ENCODE measurements at places on chromosomes 4 and X. TPM values are rescaled to one million over a fixed set of nuclear protein-coding genes. Genes with fewer than 3 reads are reported as not detected.

GRCh38 chr4:85500110-85500867, 25.3 kb downstream of the ARHGAP24 start:
- DNase-seq, result no peak

DNA sequence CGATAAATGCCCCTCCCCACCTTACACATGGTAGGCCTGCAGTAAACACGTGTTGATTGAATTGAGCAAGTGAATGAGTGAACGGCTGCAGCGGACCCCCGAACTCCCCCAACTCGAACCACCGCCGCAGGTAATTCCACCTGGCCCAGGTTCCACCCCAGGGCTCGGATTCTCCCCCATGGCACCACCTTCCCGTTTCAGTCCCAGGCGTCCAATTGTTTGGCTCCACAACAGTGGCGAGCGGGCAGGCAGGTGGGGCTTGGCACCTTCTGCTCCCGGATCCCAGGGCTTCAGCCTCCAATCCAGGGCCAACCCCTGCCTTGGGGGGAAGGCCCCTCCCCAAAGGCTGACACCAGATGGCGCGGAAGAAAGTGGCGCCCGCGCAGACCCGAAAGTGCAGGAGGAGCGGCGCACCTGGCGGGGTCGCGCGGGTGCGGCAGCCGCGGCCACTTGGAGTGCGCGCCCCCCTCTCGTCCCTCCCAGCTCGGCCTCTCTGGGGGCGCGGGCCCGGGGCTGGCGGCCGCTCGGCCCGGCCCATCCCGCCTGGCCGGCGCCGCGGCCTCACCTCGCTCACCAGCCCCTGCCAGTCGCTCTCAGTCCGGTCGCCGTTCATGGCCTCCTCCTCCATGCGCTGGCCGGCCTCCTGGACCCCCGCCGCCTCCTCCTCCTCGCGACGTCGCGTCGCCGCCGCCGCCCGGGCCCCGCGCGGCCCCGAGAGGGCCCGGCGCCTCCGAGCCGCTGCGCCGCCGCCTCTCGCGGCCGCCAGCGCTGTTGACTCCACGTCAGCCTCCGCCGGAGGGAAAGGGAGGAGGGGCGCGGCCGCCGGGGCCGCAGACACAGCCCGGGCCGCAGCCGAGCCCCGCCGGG, at the start of gene CCDC149:
Gene CCDC149, minus strand, starts transcription at position 791 of the 867 bp plus-strand sequence. Its CDS starts 178 bp downstream, at position 613.
- peak; percentile 80 for DNase-seq

- no peak for DNase-seq
These were observed 21.8 kb downstream of the MBNL3 start for GRCh38 chrX:132467026-132467425.

DNA sequence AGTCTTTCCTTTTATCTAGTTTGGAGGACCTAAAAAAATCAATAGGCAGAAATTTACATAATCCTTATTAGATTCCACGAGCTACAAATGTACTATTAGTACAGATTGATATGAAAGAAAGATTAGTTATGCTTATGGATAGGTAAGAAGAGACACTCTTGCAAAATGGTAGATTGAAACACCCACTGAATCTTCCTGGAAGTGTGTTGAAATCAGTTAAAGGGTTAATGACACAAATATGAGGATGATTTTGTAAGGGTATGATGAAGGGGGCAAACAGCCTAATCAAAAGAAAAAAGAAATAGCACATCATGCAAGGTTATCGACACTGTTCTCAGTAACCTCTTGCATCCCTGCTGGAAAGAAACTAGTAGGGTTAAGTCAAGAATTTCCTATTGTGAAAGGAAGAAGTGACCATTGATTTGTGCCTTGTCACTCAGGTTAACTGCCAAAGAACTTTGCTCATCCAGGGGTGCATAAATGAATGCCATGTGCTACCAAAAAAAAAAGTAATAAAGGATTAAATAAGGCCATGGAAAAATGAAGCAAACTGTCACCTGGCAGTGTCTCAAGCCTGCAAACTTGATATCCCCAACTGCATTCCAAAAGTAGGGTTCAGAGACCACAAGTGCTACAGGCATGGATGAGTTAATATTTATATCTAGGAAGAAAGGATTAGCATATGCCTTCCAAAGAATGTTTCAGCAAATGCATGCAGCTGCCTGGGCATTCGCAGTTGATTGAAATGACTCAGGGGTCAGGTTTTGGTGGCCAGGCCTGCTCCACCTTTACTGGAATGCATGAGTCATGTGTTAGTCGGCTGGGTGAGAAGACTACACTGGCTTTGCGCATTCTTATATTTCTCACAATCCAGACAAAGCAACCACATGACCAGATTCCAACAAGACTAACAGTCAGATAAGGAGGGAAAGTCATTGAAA, 78.3 kb upstream of the ATXN3L start:
- peak; percentile 80 for DNase-seq

TMSB15A gene
- 16.0 TPM for total RNA-seq

- DNase-seq, result peak; percentile 86
These were observed 102.5 kb upstream of the MID1 start for GRCh38 chrX:10722851-10723250.

SRPK3 gene
- 195 TPM for total RNA-seq

- DNase-seq, result no peak
These were observed 40.6 kb downstream of the RAB33A start for GRCh38 chrX:130212371-130212770.

GABRE gene
- 38.8 TPM for total RNA-seq

RRH gene
- total RNA-seq, result 0.18 TPM

GRCh38 chr4:106329041-106329618, 12.8 kb downstream of the AIMP1 start:
- peak; percentile 66 for DNase-seq

DNA sequence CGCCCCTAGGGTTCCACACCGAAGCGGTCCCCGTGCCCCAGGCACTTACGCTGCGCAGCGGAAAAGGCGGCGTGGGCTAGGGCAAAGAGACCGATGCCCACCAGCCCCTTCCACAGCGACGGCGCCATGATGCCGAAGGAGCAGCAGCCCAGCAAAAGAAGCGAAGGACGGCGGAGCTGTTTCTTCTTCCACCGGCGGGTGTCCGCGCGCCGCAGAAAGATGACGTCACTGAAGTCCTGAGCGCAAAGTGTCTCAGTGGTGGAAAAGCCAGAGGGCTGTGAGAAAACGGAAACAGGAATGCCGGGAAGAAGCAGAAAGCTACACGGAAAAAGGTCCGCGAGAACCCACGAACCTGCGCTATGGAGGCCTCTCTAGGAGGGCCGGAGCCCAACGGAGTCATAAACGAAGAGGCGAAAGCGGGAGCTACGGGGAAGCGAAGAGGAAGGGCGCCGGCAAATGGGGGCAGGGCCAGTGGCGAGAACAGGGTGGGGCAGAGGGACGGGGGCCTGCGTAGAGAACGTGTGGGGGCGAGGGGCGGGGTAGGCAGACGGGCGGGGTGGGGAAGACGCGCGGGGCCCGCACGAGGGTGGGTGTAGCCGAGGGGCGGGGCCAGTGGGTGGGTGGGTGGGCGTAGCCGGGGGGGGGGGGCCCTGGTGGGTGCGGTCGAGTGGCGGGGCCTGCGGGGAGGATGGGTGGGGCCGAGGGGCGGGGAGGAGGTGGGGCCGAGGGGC, at the start of gene MMGT1:
Gene MMGT1, minus strand, starts transcription at position 441 of the 731 bp plus-strand sequence. Its CDS starts 313 bp downstream, at position 128.
- DNase-seq, result peak; percentile 91

CDS1 gene
- 0.27 TPM for total RNA-seq

ETDA gene
- not detected for total RNA-seq

GRCh38 chr4:22500831-22501714, 14.8 kb downstream of the ADGRA3 start:
- no peak for DNase-seq

DNA sequence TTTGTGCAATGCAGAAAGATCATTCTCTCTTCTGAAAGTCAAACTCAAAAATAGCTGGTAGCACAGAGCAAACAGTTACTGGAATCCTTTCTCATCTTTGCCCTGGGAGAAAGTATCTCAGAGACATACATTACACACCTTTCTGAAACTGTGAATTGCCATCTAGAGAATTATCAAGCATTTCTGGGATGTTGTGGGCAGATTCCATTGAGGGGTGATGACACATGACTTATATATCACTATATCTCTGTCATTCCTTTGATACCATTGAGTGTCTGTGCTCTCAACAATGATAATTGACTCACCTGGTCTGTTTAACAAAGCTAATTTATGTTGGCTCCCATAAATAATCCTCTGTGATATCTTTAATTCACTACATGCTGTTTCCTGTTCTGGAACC, 13.0 kb downstream of the SLIT2 start:
- no peak for DNase-seq

CXCL5 gene
- 0.04 TPM for total RNA-seq

GRCh38 chr4:3481783-3482393, 18.8 kb downstream of the DOK7 start:
- no peak for DNase-seq

ERCC6L gene
- total RNA-seq, result 1.5 TPM

Measured in muscle of leg (tissue), 16 donors.